Common myeloid progenitor, CD34-positive (primary cell): ENCODE measurements at places on chromosomes 1 and 21.

GRCh38 chr1:44072204-44072603, 40.9 kb upstream of the SLC6A9 start:
- DNase-seq, result peak; percentile 86

GRCh38 chr1:56788102-56788501, 31.1 kb downstream of the FYB2 start:
- DNase-seq, result no peak

- DNase-seq, result no peak
These were observed 245.3 kb downstream of the CTH start for GRCh38 chr1:70656361-70656760.

- no peak for DNase-seq
These were observed 127.6 kb downstream of the C1orf21 start for GRCh38 chr1:184514447-184514846.
